ENCODE measurements at places on chromosomes 2 and 18.

GRCh38 chr18:32441533-32441932 is 29.1 kb downstream of the GAREM1 start:
- DNase-seq: no peak

GRCh38 chr2:239157269-239157668 is 243.6 kb downstream of the HDAC4 start:
- DNase-seq: no peak

DNA sequence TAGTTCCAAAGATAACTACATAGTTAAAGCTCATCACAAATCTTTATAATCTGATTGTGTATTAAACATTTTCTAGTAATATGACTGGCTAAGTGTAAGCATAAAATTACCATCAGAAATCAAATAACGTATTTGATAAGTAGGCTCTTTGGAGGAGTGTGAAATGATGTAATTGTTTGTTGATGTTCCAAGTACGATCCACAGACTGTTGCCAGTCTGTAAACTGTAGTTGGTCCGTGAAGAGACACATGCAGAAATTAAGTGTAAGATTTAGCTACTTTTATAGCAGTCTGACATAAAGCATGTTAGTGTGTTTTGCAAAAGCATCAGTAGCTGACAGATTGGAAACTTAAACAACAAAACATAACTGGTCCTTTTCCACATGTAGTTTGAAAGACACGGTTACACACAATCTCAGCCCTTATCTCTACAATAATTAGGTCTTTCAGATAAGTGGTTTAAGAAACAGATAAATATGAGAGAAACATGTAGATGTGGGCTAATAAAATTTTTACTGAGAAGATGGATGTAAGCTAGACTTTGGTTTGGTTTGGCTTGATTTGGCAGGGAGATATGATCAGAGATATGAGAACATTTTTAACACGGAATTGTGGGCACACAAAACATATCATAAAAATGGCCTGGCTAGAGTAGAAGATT is 115.0 kb upstream of the EPB41L5 start:
- no peak for DNase-seq

DNA sequence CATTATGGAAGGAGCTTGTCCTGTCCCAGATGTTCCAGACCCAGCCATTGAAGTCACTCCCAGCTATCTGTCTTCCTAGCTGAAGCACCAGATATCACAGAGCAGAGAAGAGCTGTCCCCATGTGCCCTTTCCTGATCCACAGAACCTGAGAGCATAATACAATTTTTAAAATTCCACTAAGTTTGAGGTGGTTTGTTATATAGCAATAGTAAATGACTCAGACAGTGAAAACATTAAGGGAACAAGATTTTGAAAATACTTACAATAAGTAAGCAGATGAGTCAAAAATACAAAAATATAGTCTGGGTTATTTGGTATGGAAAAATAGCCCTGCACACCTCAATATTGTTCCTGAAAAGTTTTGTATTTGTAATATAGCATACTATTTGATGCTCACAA is 85.8 kb upstream of the GLS start:
- DNase-seq: no peak

DNA sequence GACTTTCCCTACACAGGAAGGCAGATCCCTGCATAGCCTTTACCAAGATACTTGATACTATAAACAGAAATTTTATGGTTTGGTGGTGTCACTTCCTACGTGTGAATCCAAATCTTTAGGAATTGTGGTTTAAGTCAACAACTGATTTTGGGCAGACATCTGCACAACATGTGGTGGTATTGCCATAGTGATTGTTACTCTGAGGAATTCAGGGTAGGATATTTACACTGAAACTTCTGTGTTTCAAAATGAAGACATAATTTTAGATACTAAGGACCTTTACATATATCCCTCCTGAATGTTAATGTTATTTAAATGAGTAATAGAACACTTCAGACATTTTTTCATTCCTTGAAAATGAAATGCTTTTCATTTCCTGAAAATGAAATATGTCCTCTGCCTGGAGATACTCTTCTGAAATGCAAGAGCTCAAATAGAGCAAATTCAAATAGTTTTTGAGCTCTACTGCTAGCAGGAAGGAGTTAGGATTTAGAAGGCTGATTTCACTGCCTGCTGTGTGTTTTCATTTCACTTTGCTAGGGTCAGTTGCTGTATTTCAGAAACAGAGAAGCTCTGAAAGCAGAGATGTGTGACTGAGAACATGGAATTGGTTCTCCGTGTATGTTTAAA is 77.2 kb downstream of the MDH1 start:
- no peak for DNase-seq

- no peak for DNase-seq
Observed at GRCh38 chr18:49849331-49850217, 36.2 kb upstream of the ACAA2 start.

GRCh38 chr2:234951664-234952269 is at the start of gene SH3BP4:
Gene SH3BP4 (plus strand): TSS chr2:234952017. CDS start chr2:235035003, 82,986 bp downstream.
- peak; percentile 59 for DNase-seq

GRCh38 chr18:57587098-57587661 is 678 bp upstream of the FECH start:
- no peak for DNase-seq

DNA sequence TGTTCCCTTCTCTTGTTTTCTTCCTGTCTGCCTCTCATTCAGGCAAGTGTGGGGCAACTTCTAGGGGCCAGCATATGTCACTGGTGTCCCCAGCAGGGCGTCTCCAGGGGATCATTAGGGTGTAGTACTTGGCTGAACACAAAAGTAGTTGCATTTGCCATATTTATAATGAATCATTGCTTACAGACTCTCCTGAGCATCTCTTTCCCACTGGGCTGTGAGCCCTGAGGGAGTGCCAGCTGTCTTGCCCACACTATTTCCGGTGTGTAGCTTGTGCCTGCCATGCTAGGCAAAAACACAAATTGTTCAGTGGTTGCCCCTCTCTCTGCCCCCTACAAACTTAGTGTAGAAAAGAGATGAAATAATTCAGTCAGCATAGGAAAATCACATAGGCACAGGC is 40.8 kb upstream of the SCLY start:
- no peak for DNase-seq

GRCh38 chr2:208279236-208279635 is 13.2 kb downstream of the PIKFYVE start:
- no peak for DNase-seq

DNA sequence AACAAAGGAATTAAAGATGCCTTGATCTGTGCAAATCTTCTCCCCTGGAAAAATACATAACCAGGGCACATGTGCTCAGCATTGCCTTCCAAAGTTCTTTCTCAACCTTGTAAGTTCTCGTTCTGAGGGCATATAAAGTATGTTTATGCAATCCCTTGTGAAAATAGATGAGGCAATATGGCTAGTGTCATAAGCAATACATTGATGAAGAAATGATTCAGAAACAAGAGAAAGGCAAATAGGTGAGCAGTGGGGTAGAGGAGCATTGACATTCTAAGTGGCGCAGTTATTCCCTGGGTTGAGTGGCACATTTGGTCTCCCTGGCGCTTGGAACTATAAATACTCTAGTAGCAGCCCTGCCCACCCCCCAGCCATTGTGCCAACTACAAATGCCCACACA is 57.4 kb upstream of the PGAP1 start:
- no peak for DNase-seq

DNA sequence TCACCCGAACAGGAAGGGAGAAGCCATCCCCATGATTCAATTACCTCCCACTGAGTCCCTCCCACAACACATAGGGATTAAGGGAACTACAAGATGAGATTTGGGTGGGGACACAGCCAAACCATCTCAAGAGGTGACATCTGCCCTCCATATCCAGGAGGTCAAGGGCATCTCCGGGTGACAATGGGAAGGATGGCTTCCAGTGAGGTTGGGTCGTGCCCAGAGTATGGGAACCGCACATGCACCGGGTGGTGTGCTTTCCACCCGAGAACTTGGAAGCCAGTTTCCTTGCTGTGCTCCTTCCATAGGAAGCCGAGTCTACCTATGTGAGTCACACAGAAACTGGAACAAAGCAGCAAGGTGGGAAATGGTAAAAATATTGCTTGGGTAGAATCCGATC is 216.9 kb upstream of the SALL3 start:
- no peak for DNase-seq

- no peak for DNase-seq
Observed at GRCh38 chr2:46315103-46315890, 18.1 kb downstream of the EPAS1 start.

GRCh38 chr18:21672521-21673267 is 31.9 kb downstream of the ABHD3 start:
- DNase-seq: no peak

DNA sequence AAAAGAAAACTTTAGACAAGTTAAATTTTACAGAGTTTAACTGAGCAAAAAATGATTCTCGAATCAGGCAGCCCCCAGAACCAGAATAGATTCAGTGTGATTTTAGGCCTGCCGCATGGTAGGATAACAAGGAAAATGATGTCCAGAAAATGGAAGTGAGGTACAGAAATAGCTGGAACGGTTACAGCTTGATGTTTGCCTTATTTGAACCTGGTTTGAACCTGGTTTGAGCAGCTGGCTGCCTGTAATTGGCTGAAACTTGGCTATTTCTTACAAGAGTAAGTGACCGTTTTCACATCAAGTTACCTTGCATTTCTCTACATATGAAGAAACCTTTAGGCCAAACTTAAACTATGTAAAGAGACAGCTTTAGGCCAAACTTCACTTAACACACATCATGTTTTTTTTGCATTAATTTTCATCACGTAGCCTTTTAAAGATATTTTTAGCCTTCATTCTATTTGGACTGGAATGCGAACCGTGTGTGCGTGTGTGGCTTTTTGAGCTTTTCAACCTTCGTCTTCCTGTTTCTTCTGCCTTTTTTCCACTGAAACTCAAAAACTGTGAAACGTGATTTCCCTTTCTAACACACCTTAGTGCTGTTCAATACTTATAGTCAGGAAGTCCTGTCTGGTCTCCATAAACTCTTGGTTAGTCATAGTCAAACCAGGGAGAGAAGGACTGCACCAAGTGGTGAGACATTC is 4.5 kb upstream of the POLE4 start:
- DNase-seq: no peak

DNA sequence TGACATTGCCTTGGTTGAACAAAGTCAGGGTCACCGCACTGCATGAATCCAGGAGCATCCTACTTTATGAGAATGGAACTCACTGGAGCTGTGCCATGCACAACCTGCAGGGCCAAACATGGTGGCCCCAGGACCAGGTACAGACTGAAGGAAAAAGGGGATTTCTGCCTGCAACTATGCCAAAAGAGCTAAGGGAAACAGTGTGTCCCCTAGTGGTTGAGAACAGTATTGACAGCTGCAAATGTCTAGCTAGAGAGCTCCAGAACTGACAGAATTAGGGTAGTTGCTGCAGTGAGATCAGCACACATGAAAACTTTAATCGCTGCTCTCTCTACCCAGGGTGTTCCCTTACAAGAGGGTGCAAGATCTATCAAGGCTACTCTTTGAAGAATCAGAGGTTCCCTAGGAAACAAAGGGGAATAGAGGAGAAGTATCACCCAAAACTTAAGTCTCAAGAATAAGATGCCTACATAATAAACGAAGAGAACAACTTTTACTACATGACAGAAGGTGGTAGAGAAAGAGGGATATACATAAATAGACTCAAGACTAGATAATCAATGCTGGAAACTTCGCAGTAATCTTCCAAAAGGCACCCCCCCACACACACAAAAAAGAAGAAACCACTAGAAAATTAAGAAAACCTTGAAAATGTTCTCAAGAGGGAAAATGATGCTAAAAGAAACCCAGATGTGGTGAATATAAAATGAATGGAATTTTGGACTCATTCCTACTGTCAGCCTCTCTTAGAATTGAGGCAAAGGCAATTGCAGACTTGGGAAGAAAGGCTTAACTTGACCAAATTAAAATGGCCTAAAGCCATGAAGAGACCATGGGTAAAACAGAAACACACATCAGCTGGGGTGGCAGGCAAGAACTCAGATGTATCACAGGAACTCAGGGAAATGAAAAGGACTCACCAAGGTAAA is 43.6 kb upstream of the IHH start:
- DNase-seq: peak; percentile 63

DNA sequence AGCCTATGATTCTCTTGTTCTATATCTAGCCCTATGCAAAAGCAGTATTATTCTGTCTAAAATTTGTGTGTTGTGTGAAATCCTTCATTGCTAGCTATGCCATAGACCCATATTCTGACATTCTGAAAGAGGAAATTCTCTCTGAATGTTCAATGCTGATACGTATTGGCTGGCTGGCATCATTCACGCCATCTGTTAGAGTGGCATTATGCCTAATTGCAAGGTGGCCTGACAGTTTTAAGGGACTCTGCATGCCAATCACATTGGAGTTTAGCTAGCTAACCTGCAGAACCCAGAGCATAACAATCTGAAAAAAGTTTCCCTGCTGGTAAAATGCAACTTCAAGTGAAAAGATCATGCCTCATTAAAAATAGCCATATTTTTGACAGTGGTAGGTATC is 316.0 kb downstream of the SOX11 start:
- no peak for DNase-seq

GRCh38 chr18:48732767-48733424 is 194.1 kb downstream of the CTIF start:
- peak; percentile 67 for DNase-seq

GRCh38 chr2:26281226-26281625 is 36.5 kb downstream of the HADHB start:
- DNase-seq: no peak

DNA sequence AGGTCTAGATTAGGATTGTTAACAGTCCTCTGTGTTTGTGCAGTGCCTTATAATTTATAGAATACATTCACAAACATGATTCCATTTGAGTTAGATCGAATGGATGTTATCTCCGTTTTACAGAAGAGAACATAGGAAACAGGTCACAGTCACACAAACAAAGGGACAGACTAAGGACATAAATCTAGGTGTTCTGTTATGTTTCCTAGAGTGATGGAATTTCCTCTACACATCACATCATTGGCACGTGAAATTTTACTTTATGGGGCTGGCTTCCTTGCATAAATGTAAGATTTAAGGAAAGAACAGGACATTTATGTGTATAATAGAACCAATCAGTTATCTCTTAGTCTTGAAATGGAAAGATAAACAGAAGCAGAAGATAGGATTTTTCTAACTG is 6.4 kb downstream of the TRIM54 start:
- DNase-seq: no peak

DNA sequence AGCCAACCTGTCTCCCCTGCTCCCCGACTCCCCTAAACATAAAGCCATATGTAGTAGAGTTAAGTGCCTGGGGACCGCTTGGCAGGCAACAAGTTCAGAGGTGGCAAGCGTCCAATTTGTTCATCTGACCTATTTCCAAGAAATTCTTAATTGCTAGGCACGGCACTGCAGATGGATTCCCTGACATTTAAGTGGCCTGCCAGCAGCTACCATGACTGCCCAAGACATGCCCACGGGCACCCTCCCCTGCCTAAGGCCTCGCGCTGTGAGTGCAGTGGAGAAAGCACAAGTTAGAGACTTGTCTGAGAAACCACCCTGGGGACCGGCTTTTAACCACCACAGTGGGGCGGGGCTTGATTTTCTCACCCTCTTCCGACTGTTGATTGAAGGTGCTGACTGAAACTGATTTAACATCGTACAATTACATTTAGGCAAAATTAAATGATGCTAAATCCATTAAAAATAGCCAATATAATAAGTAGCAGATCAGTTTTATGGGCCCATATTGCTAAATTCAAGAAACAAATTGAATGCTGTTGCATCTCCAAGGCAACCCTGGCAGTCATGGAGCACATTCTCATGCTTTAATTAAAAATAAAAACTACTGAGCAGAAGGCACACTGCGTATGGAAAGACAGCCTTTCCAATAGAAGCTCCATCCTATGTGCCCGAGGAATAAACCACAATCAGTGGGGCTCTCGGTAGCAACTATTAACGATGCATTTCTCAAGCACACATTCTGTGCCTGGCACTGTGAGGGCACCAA is 163.6 kb upstream of the ACAA2 start:
- DNase-seq: no peak

Data from GM13977 (cell line).